ENCODE measurements at places on chromosomes 4 and X.

GRCh38 chr4:139633661-139634060 lies 32.0 kb upstream of the MGST2 start:
- peak; percentile 25 for DNase-seq

GRCh38 chr4:154307451-154307850 lies 184.1 kb downstream of the DCHS2 start:
- no peak for DNase-seq

GRCh38 chr4:5752376-5753184 lies 41.6 kb downstream of the EVC start:
- DNase-seq: peak; percentile 93

- no peak for DNase-seq
Observed at GRCh38 chrX:118631586-118631985, 95.8 kb upstream of the IL13RA1 start.

DNA sequence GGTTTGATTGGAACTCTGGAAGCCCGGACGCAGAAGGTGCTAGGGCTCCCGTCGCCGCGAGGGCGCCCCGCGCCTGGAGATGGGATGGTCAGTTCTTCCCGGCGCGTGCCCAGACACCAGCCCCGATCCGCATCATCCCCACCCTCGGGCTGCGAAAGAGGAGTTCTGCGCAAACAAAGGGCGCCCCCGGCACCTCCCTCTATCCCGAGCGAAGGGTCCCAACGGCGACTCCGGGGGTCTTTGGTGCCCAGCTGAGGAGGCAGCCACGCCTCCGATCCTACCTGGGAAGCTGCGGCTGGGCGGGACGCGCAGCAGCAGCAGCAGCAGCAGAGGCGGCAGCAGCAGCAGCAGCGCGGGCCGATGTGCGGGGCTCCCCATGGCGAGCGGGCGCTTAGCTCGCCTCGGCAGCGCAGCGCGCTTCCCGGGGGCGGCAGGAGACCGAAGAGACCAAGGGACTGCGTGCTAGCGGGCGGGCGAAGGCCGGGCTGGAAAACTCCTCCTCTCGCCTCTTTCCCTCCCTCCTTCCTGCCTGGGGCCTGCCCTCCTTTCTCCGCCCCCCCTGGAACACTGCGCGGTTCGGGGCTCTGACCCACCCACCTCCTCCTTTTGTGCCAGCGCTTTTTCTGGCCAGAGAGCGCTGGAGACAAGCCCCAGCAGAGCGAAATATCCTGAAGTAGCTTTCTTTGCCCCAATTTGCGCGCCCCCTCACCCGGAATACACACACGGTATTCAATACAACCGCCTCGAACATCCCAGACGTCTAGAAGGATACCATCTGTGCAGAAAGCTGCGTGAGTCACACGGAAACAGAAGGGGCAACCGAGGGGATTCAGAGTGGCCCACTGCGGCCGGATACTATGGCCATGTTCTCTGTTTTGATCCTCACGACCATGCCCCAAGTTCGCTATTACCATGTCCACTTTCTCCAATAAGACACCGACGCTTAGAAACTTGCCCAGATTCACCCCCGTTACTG lies at the start of gene SRPX:
Gene SRPX (minus strand): TSS at position 457 of the 976 bp plus-strand sequence. CDS start 79 bp downstream, at position 378.
- DNase-seq: peak; percentile 42
